ENCODE measurements at places on chromosomes 11 and 22. TPM values are rescaled to one million over a fixed set of nuclear protein-coding genes. Genes with fewer than 3 reads are reported as not detected.

DNA sequence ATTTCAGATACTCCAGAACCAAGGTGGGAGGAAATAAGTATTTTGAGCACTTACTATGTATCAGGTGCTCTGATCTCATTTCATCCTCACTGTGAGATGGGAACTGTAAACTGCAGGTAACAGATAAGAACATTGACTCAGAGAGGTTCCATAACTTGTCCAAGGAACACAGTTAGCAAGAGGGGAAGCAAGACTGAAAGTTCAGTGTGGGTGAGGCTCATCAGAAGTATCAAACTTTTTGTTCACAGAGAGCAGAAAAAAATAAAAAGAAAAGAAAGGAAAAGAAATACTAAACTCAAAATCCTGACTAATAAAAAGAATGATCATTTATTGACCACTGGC, 37.1 kb downstream of the RAB30 start:
- no peaks in the 10 kb centered on the region for H3K36me3 ChIP-seq
- H3K27me3 ChIP-seq = no peaks in the 10 kb centered on the region
- H3K4me1 ChIP-seq = peaks cover 3% of the 10 kb centered on the region

DNA sequence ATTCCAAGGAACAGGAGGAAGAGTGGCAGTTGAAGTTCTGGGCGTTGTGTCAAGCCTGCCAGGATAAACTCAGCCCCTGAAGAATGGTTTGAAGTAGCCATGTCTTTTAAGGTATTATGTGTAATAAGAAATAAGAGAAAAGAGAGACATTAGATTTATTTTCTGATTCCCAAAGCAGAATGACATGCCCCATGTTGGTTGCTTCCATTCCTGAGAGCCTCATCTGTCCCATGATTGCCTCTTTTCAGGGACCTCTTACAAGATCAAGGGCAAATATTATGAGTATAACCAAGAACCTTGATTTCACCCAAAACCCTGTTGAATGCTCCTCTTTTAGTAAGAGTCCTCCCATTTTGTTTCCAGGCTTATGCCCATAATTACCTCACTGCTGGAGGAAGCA, at the start of gene OR8D2:
TSS of gene OR8D2 (minus strand) at position 101 of the 400 bp plus-strand sequence. CDS start at position 101, 0 bp downstream.
- no peak within 1 kb of the TSS for H3K4me3 ChIP-seq
- no peaks in the 10 kb centered on the region for H3K27me3 ChIP-seq
- no peak for DNase-seq
- no peak within 1 kb of the TSS for H3K27ac ChIP-seq

DNA sequence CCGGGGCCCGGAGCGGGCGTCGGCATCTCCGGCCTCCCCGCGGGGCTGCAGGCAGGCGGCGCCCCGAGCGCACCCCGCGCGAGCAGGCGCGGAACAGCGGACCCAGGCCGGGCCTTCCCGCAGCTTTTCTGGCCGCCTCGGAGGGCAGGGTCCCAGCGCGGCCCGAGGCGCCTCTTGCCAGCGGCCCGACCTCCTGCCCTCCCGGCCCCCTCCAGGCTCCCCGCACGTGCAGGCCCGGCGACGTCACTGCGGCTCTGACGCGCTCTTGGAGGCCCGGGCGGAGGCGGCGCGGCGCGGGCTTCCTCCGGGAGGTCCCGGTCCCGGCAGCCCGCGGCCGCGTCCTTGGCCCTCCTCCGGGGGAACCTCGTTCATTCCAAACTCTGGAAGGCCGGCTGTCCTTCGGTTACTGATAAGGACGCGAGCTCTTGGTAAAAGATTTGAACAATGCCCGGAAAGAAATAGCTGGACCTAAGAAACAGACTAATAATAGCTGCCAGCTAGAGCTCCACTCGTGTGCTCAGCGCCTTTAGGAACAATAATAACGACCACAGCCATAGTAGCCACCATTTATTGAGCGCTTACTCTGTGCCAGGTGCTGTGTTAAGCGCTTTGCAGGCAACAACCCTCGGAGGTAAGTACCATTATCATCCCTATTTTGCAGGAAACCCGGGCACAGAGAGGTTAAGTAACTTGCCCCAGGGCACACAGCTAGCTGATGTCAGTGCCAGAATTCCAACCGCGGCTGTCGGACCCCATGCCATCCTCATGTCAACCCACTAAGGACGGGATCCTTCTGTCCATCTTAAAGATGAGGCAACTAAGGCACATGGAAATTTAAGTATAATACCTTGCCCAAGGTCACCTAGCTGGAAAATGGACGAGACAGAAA, 39.1 kb upstream of the CREB3L1 start:
- peak overlapping the region; percentile 59 for H3K27ac ChIP-seq
- peak overlapping the region; percentile 48 for H3K4me3 ChIP-seq
- DNase-seq = peak; percentile 14
- no peaks in the 10 kb centered on the region for H3K36me3 ChIP-seq
- H3K4me1 ChIP-seq = peaks cover 6% of the 10 kb centered on the region

Gene CARD18
- total RNA-seq = not detected

- no peaks in the 10 kb centered on the region for H3K36me3 ChIP-seq
- H3K4me3 ChIP-seq = no peak overlapping the region
- no peak for DNase-seq
- no peaks in the 10 kb centered on the region for H3K4me1 ChIP-seq
- no peak overlapping the region for H3K27ac ChIP-seq
- H3K27me3 ChIP-seq = no peaks in the 10 kb centered on the region
Measured at GRCh38 chr11:123517559-123518364, 87.7 kb downstream of the GRAMD1B start.

GRCh38 chr11:75338516-75339208, 12.8 kb downstream of the ARRB1 start:
- DNase-seq = no peak
- H3K4me3 ChIP-seq = no peak overlapping the region
- H3K27me3 ChIP-seq = no peaks in the 10 kb centered on the region
- no peaks in the 10 kb centered on the region for H3K36me3 ChIP-seq
- peak overlapping the region; percentile 92 for H3K27ac ChIP-seq

- no peak overlapping the region for H3K4me3 ChIP-seq
- DNase-seq = no peak
- no peak overlapping the region for H3K27ac ChIP-seq
- no peaks in the 10 kb centered on the region for H3K4me1 ChIP-seq
Measured at GRCh38 chr11:79244241-79244772, 196.5 kb downstream of the TENM4 start.

GRCh38 chr11:15918212-15918611, 438.1 kb downstream of the SOX6 start:
- DNase-seq = no peak
- H3K27me3 ChIP-seq = no peaks in the 10 kb centered on the region
- H3K27ac ChIP-seq = no peak overlapping the region
- no peaks in the 10 kb centered on the region for H3K4me1 ChIP-seq

GRCh38 chr11:121365304-121365703, 72.7 kb downstream of the SC5D start:
- no peaks in the 10 kb centered on the region for H3K4me1 ChIP-seq
- H3K36me3 ChIP-seq = no peaks in the 10 kb centered on the region
- no peak for DNase-seq
- H3K27me3 ChIP-seq = no peaks in the 10 kb centered on the region

DNA sequence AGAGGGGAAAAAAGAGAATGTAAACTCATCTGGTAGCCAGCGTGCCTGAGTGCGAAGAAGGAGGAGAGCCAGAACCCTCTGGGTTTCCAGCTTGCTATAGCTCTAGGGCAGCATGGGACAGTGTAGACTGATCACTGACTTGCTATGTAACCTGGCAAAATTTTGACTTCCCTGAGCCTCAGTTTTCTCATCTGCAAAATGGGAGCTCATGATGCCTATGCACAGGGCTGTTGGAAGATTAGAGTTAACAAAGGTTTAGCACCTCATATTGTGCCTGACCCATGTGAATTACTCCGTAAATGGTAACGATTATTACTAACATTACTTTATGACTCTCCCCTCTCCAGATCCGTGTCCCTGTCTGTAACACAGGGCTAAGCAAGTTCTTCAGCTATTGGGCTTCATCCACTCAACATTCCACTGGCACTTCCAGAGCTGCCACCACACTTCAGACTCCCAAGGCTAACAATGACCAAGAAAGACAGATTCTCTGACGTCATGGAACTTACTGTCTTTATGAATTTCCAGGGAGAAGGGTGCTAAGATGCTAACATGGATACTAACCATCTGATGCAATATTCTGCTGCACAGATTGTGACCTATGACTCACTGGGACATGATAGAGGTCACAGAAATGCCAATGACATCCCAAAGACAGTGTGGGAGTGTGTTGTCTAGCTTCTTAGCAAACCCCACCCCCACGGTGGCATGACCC, 195.2 kb downstream of the TRIM29 start:
- H3K36me3 ChIP-seq = no peaks in the 10 kb centered on the region
- H3K27me3 ChIP-seq = no peaks in the 10 kb centered on the region
- no peaks in the 10 kb centered on the region for H3K4me1 ChIP-seq
- no peak overlapping the region for H3K27ac ChIP-seq
- H3K4me3 ChIP-seq = no peak overlapping the region

Gene CECR2
- total RNA-seq = 3.1 TPM

Gene OTOG
- total RNA-seq = not detected

GRCh38 chr11:18677560-18677959, 21.0 kb upstream of the TMEM86A start:
- no peaks in the 10 kb centered on the region for H3K27me3 ChIP-seq
- H3K4me1 ChIP-seq = no peaks in the 10 kb centered on the region
- no peaks in the 10 kb centered on the region for H3K36me3 ChIP-seq
- no peak overlapping the region for H3K27ac ChIP-seq
- H3K4me3 ChIP-seq = no peak overlapping the region

GRCh38 chr11:15525582-15525981, 410.9 kb downstream of the INSC start:
- no peaks in the 10 kb centered on the region for H3K36me3 ChIP-seq
- H3K4me1 ChIP-seq = no peaks in the 10 kb centered on the region
- no peak overlapping the region for H3K4me3 ChIP-seq
- no peak overlapping the region for H3K27ac ChIP-seq
- no peak for DNase-seq

DNA sequence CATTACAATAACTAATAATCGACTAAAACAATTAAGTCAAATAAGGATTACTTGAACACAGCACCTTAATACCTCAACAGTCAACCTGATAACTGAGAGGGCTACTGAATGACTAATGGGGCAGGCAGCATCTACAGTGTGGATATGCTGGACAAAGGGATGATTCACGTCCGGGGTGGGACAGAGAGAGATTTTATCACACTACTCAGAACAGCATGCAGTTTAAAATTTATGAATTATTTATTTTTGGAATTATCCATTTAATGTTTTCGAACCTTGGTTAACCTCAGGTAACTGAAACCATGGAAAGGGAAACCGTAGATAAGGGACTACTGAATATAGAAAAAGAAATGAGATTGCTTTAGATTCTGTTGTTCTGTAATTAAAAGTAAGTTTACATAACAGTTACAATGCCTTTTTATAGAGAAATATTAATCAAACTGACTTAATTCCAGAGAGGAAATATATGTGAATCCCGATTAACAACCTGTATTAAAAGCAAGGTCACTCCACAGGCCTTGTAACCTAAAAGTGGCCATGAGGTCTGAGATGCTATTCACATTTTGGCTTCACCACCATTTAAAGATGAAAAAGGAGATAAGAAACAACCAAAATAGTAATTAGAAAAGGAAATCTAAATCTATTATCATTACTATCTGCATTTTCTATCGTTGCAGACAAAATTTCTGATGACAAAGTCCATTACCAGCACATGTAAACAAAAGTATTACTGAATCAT, 119.0 kb upstream of the TP53AIP1 start:
- H3K27ac ChIP-seq = no peak overlapping the region
- no peak overlapping the region for H3K4me3 ChIP-seq
- DNase-seq = no peak
- H3K4me1 ChIP-seq = no peaks in the 10 kb centered on the region
- H3K36me3 ChIP-seq = no peaks in the 10 kb centered on the region
- H3K27me3 ChIP-seq = no peaks in the 10 kb centered on the region

DNA sequence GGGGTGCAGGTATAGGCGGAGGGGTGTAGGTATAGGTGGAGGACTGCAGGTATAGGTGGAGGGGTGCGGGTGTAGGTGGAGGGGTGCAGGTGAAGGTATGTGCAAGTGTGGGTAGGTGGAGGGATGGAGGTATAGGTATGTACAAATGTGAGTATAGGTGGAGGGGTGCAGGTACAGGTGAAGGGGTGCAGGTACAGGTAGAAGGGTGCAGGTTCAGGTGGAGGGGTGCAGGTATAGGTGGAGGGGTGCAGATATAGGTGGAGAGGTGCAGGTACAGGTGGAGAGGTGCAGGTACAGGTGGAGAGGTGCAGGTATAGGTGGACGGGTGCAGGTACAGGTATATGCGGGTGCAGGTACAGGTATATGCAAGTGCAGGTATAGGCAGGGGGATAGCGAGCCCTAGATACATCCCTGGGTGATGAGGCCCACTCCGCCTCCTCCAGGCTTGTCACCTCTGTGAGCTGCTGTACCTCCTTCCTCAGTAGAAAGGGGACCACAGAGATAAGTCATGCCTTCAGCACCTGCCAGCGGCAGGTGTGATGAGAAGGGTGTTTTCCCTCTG, 17.2 kb downstream of the LINC01488 start:
- no peaks in the 10 kb centered on the region for H3K36me3 ChIP-seq
- DNase-seq = no peak
- no peaks in the 10 kb centered on the region for H3K27me3 ChIP-seq
- H3K4me3 ChIP-seq = no peak overlapping the region

DNA sequence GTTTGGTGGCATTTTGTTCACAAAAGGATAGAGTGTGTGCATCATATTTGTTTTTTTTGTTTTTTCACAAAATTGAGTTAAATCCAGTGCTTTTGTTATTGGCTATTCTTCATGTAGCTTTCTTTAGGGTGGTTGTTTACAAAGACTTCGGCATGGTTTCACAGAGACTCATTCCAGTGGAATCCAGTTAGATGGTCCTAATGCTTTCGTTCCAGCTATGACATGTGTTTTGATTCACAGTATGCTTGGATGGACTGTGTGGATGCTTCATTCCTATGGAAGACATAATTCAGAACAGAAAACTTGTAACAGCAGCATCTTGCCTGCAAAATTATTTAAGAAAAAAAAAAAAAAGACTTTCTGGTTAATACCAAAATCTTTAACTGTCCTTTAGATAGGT, 97.9 kb downstream of the PDHX start:
- DNase-seq = no peak
- H3K27ac ChIP-seq = no peak overlapping the region
- H3K36me3 ChIP-seq = no peaks in the 10 kb centered on the region
- H3K27me3 ChIP-seq = no peaks in the 10 kb centered on the region

DNA sequence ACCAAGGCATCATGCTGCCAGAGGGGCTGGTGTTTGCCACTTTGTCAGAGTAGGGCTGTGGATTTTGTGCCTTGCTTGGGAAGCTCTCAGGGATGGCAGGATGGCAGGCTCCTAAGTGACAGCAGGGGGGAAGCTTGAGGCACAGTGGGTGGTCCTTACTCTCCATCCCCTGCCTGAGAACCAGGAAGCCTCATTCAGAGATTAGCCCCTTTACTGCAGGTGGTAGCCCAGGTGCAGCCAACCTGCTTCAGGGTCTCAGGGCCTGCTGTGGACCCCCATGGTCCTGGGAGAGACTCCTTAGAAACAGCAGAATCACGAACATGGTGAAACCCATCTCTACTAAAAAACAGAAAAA, 8.9 kb upstream of the ST3GAL4 start:
- H3K27me3 ChIP-seq = no peaks in the 10 kb centered on the region
- peak overlapping the region; percentile 17 for H3K27ac ChIP-seq
- no peak for DNase-seq
- no peaks in the 10 kb centered on the region for H3K4me1 ChIP-seq

Gene F2
- total RNA-seq = not detected

Gene THYN1
- 59.7 TPM for total RNA-seq

- DNase-seq = no peak
- no peak overlapping the region for H3K27ac ChIP-seq
- H3K4me3 ChIP-seq = no peak overlapping the region
- no peaks in the 10 kb centered on the region for H3K36me3 ChIP-seq
- no peaks in the 10 kb centered on the region for H3K4me1 ChIP-seq
- H3K27me3 ChIP-seq = peaks cover 2% of the 10 kb centered on the region
Measured at GRCh38 chr11:116548256-116548655, 224.5 kb downstream of the BUD13 start.

Data from prostate gland (tissue), 2 donors.